A172 (cell line): ENCODE measurements at places on chromosomes 12 and 14. TPM values are rescaled to one million over a fixed set of nuclear protein-coding genes. Genes with fewer than 3 reads are reported as not detected.

DNA sequence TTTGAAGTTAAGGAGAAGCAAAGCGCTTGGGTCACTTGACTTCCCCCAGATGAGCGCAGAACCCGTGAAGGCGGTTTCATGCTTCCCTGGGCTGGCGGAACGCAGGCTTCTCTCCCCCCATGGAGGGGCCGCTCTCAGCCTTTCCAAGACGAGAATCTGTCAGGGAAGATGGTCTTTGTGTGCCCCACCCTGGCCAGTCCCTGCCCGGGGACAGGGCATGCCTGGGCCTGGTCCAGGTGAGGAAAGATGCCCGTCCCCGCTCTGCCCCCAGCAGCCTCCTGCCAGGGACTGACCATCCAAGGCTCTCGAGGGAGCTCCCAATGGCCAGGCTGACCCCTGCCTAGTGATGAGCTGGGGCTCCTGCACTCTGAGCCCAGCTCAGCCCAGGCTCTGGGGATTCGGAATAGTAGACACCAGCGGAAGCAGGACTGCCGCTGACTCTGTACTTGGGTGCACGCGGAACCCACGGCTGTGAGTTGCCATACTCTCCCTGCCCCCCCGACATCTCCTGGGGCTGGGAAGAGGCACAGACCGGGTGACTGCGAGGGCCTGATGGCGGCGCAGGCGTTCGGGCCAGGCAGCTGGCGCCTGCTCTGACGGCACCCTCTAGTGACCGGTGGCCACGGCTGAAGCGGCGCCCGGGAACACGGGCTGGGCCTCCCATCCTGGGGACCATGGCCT is 142.2 kb upstream of the FKBP4 start:
- DNase-seq = no peak

- peak; percentile 55 for DNase-seq
Measured at GRCh38 chr12:54352022-54352531, 12.2 kb downstream of the GPR84 start.

- no peak for DNase-seq
Measured at GRCh38 chr14:77213679-77214016, 32.0 kb downstream of the TMEM63C start.

DNA sequence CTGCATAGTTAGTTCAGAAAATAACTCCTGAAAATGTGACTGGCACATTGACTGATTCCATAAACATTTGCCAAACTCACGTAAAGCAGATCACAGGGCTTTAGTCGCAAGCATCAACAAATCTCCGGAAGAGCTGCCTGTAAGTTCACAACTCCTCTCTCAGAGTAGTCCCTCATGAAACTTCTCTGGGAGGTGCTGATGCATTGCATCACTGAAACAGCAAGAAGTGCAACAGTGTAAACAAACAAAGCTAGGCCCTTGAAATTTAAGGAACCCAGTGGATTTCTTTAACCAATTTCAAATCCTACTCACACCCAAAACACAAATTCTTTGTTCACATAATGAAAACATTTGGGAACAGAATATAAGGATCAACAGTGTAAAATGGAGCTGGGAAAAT is 1691.7 kb upstream of the FLRT2 start:
- DNase-seq = no peak

GRCh38 chr12:28065889-28066630 is 93.5 kb upstream of the PTHLH start:
- DNase-seq = no peak

- no peak for DNase-seq
Measured at GRCh38 chr12:13947276-13947946, 34.0 kb downstream of the GRIN2B start.

DNA sequence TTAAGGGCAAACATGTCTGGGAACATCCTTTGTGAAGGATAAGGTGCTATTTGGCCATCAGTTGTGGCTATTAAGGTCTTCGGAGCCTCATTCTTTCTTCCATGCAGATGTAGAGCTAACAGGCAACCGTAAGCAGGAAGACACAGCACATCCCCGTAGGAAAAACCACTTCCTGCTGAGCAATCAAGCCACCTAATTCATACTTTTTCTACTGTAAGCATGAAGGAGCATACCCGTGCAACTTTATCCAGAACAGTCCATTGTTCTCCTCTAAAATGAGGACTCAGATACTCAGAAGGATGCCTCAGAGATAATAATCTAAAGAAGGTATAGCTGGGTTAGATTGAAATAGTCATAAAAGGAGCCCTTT is 232.0 kb downstream of the PPM1H start:
- peak; percentile 78 for DNase-seq

- DNase-seq = no peak
Measured at GRCh38 chr14:100603341-100604120, 16.3 kb upstream of the BEGAIN start.

Gene KCNC2
- not detected in 2 replicates for total RNA-seq

Gene ASIC1
- 1.6 and 3.3 TPM in 2 replicates for total RNA-seq

- DNase-seq = peak; percentile 31
Measured at GRCh38 chr14:29111554-29111953, 345.0 kb downstream of the FOXG1 start.

- DNase-seq = peak; percentile 19
Measured at GRCh38 chr14:92352158-92352985, 29.4 kb downstream of the SLC24A4 start.

DNA sequence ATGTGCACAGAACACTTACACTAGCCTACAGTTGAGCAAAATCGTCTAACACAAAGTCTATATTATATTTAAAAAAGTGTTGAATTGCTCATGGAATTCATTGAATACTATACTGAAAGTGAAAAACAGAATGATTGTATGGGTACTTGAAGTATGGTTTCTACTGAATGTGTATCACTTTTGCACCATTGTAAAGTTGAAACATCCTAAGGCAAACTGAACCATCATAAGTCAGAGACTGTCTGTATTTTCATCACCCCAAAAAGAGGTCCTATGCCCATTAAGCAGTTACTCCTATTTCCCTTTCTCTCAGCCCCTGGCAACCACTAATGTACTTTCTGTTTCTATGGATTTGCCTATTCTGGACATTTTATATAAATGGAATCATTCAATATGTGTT is 4.4 kb upstream of the AMIGO2 start:
- no peak for DNase-seq

Gene CLEC4C
- total RNA-seq = not detected in 2 replicates

- no peak for DNase-seq
Measured at GRCh38 chr12:10722502-10722904, 620 bp downstream of the YBX3 start.

- no peak for DNase-seq
Measured at GRCh38 chr12:26347300-26347699, 151.9 kb downstream of the SSPN start.

- DNase-seq = no peak
Measured at GRCh38 chr14:103974575-103974974, 32.2 kb upstream of the RD3L start.

- peak; percentile 75 for DNase-seq
Measured at GRCh38 chr12:52926596-52927234, 21.8 kb upstream of the KRT8 start.

GRCh38 chr12:3365463-3366411 is 125.3 kb upstream of the PRMT8 start:
- no peak for DNase-seq

- DNase-seq = no peak
Measured at GRCh38 chr12:25404955-25405354, 148.1 kb downstream of the LMNTD1 start.

DNA sequence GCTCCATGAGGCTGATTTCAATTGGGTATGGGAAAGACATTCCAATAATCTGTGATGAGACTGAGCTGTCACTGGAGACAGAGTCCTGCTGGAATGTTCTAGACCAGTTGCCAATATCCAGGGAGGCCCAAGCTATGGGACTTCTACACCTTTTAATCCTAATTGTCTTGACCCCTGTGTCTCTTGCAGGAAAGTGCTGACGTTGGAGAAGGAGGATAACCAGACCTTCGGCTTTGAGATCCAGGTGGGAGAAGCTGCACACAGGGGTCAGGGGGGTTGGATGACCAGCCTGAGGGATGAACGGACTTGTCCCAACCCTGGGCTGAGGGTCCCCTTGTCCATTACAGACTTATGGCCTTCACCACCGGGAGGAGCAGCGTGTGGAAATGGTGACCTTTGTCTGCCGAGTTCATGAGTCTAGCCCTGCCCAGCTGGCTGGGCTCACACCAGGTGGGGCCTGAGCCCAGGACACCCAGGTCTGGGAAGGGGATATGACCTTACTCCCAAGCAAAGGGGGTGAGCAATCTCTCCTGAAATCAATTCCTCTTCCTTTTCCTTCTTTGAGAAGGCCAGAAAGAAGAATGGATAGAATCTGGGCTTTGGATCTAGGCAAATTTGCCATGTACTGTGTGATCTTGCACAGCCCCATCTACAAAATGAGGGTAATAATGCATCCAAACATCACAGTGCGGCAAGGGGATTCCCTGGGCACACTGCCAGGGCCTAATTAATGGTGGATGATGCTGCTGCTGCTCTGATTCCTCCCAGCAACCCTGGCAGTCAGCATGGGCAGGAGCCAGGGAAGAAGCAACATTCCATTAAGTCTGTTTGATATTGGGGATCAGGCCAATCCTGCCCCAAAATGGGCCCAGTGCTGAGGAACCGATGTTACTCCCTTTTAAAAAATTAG is 4.2 kb downstream of the TAMALIN start:
- DNase-seq = no peak

DNA sequence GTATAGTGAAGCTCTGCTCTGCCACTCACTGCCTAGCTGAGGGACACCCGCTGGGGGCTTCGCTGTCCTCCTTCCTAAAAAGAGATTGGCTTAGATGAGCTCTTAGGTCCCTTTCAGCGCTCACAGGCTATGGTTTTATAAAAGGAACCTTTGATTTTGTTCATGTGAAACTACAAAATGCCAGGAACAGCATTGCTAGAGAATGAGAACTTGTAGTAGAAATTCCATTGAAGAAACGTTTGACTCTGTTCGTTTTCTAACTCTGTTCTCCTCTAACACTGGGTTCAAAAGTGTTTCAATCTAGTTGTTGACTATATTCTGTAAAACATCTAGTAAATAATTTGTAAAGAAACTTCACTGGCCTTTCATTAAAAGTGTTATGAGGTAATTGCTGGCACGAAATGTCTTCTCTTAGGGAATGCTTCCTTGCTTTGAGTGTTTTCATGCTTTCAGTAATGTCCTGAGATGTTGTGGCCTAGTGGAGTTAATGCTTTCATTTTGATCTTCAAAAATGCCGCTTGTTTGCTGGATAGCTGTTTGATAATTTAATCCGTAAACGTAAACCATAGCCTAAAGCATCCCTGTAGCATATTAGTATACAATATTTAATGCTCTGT is 1.6 kb downstream of the MARK3 start:
- no peak for DNase-seq

GRCh38 chr14:97106166-97106565 is 309.0 kb downstream of the VRK1 start:
- no peak for DNase-seq

DNA sequence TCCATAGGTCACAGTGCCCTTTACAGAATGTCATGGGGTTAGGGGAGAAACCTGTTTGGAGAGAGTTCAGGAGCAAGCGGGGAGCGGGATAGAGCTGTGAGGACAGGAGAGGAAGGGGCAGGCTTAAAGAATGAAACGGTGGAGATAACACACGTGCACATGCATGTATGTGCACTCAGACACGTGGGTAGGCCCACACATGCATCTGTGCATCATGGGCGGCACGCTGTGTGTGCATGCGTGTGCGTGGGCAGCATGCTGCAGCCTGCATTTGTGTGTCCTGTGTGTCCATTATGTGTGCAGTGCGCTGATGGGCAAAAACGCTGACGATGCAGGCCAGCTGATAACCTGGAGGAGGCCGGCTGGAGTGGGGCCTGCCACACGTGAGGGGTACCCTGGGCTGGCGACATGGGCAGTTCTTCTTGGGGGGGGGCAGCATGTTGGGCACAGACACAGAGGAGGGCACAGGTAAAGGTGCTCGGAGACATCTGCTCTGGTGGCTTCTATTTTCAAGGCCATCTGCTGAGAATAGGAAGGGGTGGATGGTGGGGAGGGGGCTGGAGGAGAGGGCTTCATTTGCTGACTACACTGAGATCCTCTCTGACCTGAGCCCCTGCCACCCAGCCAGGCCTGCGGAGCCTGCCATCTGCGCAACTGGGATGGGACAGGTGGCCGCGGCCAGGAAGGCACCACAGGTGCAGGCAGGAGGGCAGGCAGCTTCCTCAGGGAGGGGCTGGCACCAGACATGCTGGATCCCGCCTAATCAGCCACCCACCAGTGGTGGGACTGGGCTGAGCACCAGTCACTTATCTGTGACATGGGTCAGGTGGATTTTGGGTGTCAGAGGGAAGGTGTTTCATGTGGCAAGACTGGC is 4.6 kb upstream of the ANKRD9 start:
- no peak for DNase-seq

Gene KRT6C
- total RNA-seq = not detected in 2 replicates

- no peak for DNase-seq
Measured at GRCh38 chr12:53327435-53328042, 6.1 kb upstream of the AAAS start.

Gene ZC2HC1C
- 1.7 and 2.0 TPM in 2 replicates for total RNA-seq

GRCh38 chr14:75757644-75758402 is 96.8 kb downstream of the TTLL5 start:
- no peak for DNase-seq

- no peak for DNase-seq
Measured at GRCh38 chr14:76169776-76170175, 18.1 kb downstream of the GPATCH2L start.

Gene TXNRD1
- total RNA-seq = 618 and 939 TPM in 2 replicates

Gene DDHD1
- 8.0 and 8.5 TPM in 2 replicates for total RNA-seq

Gene PARP11
- 1.5 TPM in 2 replicates for total RNA-seq

Gene ENDOU
- total RNA-seq = not detected in 2 replicates

DNA sequence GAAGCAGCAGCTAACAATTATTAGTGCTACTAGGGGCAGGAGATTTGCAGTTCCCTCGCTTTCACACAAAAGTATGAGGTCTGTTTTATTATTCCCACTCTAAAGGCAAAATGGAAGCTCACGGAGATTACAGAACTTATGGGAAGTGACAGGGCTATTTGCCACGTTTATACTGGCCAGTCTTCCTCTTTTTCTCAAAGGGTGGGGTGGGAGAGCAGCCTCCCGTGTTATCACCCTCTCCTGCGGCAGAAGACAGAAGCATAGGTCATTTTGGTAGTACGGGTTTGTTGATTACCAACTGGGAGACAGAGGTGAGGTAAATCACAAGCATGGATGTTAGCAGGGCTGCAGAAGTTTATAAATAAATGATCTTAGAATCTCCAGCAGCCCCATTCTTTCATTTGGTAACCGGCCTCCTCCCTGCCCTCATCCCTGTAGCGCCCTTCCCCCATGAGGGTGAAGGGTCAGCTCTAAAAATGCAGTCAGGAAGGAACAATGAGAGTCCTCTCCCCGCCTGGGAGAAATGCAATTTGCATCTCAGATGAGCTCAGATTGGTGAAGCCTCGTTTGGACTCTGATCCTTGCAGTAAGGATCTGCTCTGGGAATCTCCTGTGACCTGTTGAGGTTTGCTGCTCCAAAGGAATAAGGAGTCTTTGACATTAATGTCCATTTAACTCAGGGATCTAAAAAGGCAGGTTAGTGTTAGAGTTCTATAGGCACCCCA is 44.7 kb upstream of the SINHCAF start:
- no peak for DNase-seq

- no peak for DNase-seq
Measured at GRCh38 chr14:23299986-23300686, 2.5 kb downstream of the PPP1R3E start.

Gene CMTM5
- not detected in 2 replicates for total RNA-seq

Gene C12orf42
- total RNA-seq = not detected in 2 replicates

Gene DNAL1
- 28.0 and 40.5 TPM in 2 replicates for total RNA-seq
